ENCODE measurements at places on chromosomes 3 and 15.
A peak's percentile ranks its signal among the peaks of the same experiment; 100 is the strongest.

- no peak for DNase-seq
Measured at GRCh38 chr3:64167351-64167750, 57.9 kb downstream of the PRICKLE2 start.

DNA sequence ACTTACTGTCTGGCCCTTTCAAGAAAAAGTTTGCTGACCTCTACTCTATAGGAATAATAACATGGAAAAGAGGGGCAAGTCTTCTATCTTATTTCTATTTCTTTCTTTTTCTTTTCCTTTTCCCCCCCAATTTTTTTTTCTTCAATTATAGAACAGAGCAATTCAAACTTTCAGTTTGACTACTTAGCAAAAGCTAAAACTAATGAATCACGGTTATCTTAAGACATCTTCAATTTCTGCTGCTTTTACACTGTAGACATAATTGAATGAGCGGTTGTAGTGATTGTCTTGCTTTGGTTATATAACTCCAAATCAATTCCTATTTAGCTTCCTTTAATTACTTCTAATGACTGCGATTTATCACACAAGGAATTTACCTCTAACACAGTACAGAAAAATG is 74.3 kb upstream of the P2RY1 start:
- no peak for DNase-seq

DNA sequence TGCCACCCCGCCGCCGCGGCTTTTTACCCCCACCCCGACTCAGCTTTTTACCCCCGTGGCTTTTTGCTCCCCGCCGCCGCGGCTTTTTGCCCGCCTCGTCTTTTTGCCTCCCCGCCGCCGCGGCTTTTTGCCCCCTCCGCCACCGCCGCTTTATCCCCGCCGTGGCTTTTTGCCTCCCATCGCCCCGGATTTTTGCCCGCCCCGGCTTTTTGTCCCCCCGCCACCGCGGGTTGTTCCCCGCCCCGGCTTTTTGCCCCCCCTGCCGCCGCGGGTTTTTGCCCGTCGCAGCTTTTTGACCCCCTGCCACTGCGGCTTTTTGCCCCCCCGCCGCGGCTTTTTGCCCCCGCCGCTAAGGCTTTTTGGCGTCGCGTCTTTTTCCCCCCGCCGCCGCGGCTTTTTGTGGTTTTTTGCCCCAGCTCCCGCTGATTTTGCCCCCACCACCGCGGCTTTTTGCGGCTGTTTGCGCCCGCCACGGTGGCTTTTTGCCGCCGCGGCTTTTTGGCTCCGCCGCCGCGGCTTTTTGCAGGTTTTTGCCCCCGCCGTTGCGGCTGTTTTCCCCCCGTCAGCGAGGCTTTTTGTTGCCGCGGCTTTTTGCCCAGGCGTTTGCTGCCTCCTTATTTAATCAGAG is 597.2 kb downstream of the GOLGA6L6 start:
- no peak for DNase-seq

DNA sequence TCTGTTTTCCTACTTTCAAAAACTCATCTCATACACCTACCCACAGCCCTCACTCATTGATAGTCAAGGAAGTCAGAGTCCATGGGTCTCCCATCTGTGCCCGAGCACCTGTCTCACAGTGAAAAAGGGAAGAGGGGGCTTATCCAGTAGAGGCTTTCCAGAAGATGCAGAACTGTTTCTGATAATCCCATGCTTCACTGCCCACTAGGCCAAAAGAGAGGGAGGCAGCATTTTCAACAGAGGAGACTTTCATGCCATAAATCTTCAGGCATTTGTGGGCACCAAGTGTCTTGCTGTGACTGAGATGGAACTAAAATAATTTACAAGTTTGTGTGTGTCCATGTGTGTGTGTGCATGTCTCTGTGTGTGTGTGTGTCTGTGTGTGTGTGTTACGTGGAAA is 117.9 kb upstream of the PHLDB2 start:
- no peak for DNase-seq

DNA sequence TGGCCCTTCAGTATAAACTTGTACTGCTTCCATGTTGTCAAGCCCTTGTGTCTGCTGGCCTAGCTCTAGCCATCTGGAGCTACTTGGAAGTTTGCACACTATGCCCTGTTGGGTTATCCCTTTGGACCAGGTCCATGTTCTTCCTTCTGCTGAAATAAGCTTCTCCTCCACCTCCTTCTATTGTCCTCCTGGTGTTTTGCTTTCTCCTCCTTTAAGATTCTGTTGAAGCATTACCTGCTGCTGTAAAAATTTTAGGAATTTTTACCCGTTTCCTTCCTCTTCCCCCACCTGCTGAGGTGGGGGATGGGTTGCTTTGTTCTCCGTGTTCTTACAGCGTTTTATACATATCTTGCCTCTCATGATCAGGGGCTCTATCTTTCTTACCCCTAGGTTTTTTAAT is 51.7 kb downstream of the SH3GL3 start:
- DNase-seq = no peak

DNA sequence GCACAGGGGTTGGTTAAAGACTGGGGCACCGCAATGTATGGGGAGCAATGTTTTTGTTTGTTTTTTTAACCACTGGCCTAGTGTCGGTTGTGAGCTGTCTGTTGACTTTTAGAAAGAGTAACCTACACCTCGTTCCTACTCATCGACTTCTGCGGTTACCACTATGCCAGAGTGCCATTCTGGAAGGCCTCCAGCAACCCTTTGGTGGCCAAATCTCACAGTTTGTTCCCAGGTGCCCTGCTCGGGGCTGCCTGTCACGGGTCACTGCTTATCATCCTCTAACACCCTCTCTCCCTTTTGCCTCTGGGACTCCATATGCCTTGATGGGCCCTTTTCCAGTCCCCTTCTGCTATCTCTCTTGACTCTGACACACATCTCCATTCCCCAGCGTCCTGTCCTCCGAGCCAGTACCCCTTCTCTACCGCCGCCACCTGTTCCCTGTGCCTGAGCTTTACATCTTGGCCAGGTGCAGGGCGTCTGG is 290.4 kb upstream of the C2CD4B start:
- DNase-seq = no peak

DNA sequence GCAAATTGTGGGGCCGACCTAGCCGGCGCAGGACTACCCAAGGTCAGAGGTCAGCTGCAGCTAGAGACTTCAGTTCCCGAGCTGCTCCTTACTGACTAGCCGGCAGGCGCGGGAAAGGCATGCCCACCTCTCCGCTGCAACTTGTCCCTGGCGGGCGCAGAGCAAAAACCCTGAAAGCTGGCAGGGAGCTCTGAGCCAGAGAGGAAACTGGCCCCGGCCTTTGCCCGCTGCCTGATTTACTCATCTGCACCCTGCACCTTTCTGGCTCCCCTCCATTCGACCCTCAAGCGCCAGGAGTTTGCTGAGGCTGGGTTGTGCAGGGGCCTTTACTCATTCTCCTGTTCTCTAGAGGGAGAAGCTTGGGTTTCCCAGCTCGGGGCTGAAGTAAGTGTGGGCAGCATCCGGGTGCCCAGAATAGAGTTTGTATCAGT is 1.5 kb downstream of the ZIC4 start:
- no peak for DNase-seq

DNA sequence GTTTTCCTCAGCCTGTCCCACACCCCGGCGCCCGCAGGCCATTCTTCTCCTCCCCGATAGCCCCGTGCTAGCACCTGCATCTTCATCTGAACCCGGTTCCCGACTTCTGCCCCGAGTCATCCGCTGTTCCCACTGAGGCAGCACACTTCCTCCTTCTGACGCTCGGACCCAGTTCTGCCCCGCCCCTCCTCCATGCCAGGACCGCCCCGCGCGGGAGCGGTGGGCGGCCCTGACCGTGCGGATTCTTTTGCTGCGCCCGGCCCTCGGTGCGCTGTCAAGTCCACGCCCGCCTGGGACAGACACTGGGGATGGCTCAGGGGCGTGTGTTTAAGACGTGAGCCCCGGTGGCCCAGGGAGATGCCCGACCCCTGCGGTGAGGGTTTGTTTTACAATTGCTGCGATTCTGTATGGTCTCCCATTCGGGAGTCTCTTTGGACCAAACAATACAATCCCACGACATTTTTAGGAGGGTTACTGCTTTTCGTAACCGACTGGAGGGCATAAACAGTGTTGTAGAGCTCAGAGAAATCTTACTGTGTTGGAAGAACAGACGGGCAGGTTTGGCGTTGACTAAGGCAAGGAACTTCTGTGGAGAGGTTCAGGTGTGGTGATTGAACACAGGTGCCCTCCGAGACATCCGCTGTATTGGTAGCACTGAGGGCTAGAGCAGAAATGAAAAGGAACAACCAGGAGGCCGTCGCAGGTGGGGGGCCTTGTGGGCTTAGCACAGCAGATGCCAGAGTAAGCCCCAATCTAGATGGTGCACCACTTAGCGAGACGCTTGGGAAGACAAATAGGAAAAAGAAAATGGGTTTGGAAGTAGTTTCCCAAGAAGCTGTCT is 716 bp downstream of the PTPN23 start:
- peak; percentile 64 for DNase-seq

DNA sequence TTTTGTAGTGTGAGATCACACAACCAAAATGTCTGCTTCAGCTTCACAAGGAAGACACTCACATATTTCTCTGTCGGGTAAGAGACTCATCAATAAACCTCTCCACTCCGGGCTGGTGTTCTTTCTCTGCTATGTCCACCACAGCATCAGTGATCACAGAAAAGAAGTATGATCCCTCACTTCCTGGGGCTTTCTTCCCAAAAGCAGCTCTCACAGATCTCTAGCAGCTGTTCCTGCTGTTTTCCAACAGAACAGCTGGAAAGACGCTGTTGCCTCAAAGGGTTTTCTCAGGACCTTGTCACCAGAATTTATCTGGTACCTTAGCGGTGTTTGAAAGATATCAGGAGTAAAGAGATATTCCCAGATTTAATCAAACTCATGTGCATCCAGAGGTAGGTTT is 46.4 kb downstream of the GATM start:
- DNase-seq = no peak
